Activated naive CD4-positive, alpha-beta T cell (primary cell): ENCODE measurements at places on chromosomes 1 and 21.

- no peak for DNase-seq
Observed at GRCh38 chr1:235336903-235337302, 8.5 kb downstream of the GGPS1 start.

GRCh38 chr1:100661176-100661575 is 58.4 kb upstream of the VCAM1 start:
- no peak for DNase-seq

GRCh38 chr1:63101336-63101735 is 221.0 kb upstream of the FOXD3 start:
- DNase-seq = no peak

GRCh38 chr1:192550922-192551534 is 24.5 kb upstream of the RGS1 start:
- no peak for DNase-seq

GRCh38 chr21:38498057-38498833 is at the start of gene ERG:
Gene ERG, minus strand, starts transcription at chr21:38498477. Its CDS starts 97 bp downstream, at chr21:38498380.
- no peak for DNase-seq

DNA sequence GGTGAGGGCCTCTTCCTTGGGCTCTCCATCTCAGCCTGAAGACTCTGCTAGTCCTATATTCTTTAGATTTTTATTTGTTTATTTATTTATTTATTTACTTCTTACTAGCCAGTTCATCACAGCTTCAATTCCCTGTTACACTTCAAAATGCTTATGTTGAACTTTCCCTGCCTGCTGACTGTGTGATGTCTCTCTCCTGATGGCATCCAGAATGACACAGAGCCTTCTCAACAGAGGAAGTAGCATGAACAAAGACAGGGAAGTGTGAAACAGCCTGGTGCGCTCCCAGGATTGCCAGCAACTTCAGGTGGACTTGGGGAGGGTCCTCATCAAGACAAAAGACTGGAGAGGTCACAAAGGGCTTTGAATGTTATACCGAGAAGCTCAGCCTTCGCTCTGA is 4.3 kb upstream of the IPO13 start:
- no peak for DNase-seq

- DNase-seq = no peak
Observed at GRCh38 chr1:11610629-11611180, 43.5 kb downstream of the FBXO2 start.

GRCh38 chr1:244552336-244552735 is 91.3 kb downstream of the CATSPERE start:
- no peak for DNase-seq

GRCh38 chr1:234917495-234918180 is 211.0 kb downstream of the TOMM20 start:
- DNase-seq = no peak

GRCh38 chr1:106746448-106747085 is 309.9 kb upstream of the PRMT6 start:
- no peak for DNase-seq
